Stimulated activated CD4-positive, alpha-beta T cell treated with anti-CD3 and anti-CD28 coated beads, Interleukin-2, amount 100 ng/mL, for 24 hours (primary cell): ENCODE measurements at places on chromosomes 6 and 20.
A peak's percentile ranks its signal among the peaks of the same experiment; 100 is the strongest.

GRCh38 chr20:2983508-2983907, 59.9 kb upstream of the GNRH2 start:
- DNase-seq: no peak

DNA sequence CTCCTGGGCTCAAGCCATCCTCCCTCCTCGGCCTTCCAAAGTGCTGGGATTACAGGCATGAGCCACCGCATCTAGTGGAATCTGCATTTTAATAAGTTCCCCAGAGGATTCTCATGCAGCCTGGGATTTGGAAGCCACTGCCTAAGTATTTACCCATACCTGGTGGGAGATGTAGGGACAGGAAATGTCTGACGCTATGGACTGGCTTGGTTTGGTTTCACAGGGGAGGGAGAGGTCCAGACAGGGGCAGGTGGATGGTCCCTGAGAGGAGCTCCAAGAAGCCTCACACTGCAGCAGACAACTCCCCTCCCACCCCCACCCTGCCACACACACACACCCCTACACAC, 4.4 kb downstream of the VSTM2L start:
- no peak for DNase-seq

DNA sequence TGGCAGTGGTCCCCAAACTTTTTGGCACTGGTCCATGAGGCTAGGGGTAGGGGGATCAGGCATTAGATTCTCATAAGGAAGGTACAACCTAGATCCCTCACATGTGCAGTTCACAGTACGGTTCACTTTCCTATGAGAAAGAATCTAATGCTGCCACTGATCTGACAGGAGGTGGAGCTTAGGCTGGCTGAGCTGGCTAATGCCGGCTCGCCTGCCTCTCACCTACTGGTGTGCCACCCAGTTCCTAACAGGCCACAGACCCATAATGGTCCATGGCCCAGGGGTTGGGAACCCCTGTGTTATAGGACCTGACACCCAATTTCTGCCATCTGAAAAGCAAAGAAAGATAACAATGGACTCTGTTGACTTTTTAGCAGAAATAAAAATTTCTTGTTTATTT, 199.6 kb downstream of the GMPR start:
- peak; percentile 43 for DNase-seq

- no peak for DNase-seq
Observed at GRCh38 chr6:97977084-97977483, 694.1 kb upstream of the MMS22L start.

GRCh38 chr6:5141046-5141445, 55.9 kb downstream of the PPP1R3G start:
- DNase-seq: no peak

- no peak for DNase-seq
Observed at GRCh38 chr6:155787168-155787567, 331.5 kb upstream of the NOX3 start.

DNA sequence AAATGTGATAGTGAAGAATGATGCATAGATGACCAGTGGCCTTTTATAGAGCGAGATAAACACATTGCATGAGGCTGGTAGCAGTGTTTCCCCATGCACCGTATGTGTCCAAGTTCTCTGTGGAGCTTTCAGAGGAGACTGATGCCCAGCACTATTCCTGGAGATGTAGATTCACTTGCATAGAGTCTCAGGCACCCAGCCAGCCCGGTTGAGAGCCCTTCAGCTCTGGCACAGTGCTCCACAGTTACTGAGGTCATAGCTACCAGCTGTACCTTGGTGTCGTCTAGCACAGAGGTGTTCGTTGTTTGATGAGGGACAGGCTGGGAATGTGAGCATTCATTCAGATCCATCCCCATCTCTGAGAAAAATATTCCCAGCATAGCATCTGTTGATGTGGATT, 328.9 kb downstream of the FARS2 start:
- DNase-seq: no peak

- DNase-seq: no peak
Observed at GRCh38 chr6:16689788-16690607, 71.3 kb downstream of the ATXN1 start.

DNA sequence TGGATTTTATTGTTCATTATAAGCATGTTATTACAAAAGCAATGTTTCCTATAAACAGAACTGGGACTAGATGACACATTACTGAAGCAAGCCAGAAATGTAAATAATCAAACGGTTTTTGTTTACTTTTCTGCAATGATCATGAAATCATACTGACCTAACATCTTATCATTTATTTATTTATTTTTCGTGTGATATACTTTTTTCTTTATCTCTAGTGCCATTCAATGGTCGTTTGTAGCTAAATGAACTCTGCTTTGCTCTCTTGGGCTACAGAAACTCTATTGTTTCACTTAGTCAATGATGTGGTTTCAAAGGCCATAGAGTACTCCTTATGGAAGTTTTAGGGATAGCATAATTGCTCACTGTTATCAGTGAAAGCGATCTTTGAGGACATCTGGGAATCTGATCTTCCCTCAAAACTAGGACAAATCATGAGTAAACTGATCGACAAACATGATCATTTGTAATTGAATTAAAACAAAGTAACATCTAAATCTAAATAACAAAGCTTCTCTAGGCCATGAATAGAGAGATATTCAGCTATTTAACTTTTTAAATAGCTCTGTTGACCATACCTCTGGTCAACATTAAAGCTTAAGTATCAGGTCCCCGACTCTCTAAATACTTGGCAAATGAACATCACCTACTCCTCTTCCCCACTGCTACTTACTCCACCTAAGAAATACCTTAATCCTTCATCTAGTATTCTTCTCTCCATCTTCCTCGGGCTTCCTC, 933.4 kb downstream of the TFAP2A start:
- DNase-seq: no peak

GRCh38 chr6:70673601-70674000, 5.9 kb downstream of the SMAP1 start:
- no peak for DNase-seq

DNA sequence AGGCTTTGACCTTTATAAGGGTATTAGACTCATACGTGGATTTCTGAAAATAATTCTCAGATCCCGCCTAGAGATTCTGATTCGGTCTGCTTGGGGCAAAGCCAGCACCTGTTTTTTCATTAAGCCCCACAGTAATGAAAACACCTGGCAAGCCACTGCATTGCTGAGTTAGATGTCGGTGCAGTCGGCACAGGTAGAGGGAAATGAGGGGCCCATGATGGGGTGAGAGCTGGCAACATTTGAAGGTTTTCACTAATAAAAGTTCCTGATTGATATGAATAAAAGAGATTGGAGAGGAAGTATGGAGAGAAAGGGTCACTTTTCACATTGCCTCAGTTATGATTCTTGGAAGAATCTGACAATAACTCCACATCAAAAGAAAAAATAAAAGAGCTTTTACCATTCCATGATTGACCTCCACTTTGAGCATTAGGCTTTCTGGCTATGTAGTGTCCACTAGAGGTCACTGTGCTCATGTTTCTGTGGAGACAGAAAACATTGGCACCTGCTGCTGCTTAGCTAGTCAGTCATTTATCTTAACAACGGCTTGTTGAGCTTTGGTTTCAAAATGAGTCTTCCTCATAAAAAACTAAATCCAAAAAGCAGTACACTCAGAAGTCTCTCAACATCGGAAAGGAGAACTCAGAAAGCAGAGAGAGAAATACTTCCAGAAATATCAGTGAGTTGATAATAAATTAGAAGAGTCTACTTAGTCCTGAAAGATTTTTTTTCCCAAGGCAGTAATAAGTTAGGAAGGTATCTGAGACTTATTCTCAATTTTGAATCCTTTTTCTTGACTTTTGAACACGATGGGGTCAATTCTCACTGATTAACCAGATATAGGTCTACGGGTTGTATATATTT, 53.3 kb upstream of the KLHL31 start:
- no peak for DNase-seq

GRCh38 chr20:57261457-57262251, 4.8 kb downstream of the BMP7 start:
- no peak for DNase-seq

DNA sequence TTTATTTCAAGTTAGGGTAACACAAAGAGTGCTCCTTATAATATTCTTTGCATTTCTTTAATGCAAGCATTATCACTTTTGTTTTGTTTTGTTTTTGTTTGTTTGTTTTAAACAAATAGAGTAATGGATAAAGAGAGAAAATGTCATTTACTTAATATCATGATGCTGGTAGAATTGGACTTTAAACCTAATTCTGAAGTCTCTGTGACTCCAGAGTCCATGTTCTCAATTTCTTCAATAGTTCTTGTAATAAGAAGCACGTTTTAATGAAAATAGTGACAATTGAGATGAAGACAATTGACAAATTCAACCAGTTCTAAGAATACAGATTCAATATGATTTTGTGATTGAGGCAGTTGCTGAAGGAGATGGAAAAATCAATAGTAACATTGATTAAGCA, 30.3 kb upstream of the MANEA start:
- DNase-seq: no peak

GRCh38 chr20:11564491-11564890, 353.2 kb upstream of the BTBD3 start:
- no peak for DNase-seq
